Activated CD4-positive, CD25-positive, alpha-beta regulatory T cell (primary cell): ENCODE measurements at places on chromosomes 2 and 18.

DNA sequence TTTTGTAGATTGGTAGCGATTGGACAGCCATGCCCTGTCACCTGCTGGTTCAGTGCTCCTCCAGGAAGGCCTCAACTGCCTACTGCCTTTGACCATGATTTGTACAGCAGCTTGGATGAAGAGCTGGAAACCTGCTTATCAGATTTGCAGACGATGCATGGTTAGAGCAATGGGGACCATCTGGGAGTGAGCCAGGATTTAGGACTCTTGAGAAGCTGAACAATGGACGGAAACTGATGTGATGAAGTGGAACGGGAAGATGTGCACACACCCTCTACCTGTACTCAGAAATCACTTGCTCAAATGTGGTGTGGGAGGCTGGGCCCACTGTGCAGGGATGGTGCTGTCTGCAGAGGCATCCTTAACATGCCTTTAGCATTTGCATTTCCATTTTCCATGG, 57.2 kb downstream of the NCK2 start:
- DNase-seq: no peak

DNA sequence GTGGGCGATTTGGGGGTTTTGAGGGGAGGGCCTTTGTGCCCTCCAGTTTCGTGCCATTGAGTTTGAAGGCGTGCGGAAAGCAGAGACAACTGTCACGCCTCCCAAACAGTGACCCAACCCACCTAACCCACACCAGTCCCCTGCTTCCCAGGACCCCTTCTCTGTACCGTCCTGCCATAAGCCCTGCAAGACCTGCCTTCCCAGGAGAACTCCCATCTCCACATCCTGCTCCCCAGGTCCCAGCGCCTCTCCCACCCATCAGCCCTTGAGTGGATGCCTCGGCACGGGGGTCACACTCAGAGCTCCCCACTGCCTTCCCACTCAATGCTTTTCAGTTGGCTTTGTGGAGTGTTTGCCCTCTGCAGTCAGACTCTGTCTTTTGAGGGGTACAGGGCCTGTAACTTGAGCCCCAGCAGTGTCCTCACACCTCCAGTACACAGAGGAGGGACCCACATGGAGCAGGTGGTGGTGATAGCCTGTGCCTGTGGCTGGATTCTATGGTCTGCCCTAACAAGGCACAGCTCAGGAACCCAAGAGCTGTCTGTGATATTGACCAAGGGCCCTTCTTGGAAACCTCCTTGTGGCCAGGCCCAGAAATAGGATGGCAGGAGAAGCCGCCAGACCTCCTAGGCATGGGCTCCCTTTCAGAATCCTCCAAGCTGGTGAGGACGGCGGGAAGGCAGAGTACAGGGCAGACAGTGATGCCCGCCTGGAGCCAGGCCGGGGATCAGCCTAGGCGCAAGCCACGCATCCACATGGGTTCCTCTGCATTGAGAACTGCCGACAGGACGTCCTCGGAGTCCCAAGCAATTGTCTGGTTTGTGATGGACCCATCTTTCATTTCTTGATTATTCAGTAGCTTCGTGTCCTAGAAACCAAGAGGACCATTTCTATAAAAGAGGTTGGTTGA, 44.4 kb upstream of the SMAD7 start:
- no peak for DNase-seq

- DNase-seq: no peak
Measured at GRCh38 chr2:2716771-2717170, 385.7 kb upstream of the MYT1L start.

DNA sequence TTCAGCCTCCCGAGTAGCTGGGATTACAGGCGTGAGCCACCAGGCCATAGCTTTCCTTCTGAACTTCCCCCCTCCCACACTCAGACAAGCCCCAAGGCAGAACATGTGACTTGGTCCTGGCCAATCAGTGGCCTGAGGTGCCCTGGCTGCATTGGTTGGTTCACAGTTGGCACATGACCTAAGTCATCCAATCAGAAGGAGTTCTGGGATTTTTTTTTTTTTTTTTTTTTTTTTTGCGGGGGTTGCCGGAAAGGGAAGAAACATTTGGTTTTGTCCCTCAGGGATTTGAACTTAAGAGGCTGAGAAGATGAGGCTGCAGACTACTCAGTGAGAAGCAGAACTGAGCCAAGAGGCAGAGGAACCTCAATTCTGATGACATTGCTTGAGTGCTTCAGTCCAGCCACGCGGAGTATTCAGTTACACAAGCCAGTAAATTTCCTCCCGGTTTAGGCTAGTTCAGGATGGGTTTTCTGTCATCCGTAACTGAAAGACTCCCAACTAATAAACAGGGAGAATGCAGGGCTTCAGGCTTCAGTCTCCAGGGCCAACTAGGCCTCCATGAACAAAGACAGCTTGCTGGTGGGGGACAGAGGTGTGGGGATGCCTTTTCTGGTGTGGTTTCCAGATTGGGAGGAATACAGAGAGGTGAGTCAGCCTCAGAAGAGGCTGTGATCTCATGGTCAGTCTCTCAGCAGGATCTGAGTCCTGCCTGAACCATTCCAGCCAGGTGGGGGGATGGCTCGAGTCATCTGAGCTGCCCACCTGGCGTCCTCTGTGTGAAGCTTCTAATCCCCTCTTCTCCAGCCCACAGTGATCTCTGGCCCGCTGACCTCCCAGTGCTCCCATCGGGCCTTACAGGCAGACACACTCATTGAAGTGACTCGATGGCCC, 9.2 kb downstream of the PTMA start:
- no peak for DNase-seq

GRCh38 chr2:128797937-128798336, 479.3 kb upstream of the HS6ST1 start:
- DNase-seq: no peak

DNA sequence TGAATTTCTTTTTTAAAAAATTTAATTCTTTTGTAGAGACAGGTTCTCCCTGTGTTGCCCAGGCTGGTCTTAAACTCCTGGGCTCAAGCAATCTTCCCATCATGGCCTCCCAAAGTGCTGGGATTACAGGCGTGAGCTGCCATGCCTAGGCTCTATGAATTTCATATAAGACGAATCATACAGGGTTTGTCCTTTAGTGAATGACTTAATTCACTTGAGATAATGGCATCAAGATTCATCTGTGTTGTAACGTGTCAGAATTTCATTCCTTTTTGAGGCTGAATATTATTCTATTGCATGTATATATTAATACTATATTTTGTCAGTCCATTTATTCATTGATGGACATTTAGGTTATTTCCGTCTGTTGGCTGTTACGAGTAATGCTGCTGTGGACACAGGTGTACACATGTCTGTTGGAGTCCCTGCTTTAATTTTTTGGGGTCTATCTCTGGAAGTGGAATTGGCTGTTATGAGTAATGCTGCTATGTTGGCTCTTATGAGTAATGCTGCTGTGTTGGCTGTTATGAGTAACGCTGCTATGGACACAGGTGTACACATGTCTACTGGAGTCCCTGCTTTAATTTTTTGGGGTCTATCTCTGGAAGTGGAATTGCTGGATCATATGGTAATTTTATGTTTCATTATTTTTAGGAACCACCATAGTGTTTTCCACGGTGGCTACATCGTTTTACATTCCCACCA, 210.6 kb downstream of the CAMKMT start:
- no peak for DNase-seq

- no peak for DNase-seq
Measured at GRCh38 chr18:63100630-63101055, 218.9 kb downstream of the BCL2 start.

GRCh38 chr2:33111002-33111446, 164.3 kb downstream of the LTBP1 start:
- DNase-seq: no peak

- DNase-seq: no peak
Measured at GRCh38 chr18:62693659-62694058, 21.7 kb upstream of the PHLPP1 start.

DNA sequence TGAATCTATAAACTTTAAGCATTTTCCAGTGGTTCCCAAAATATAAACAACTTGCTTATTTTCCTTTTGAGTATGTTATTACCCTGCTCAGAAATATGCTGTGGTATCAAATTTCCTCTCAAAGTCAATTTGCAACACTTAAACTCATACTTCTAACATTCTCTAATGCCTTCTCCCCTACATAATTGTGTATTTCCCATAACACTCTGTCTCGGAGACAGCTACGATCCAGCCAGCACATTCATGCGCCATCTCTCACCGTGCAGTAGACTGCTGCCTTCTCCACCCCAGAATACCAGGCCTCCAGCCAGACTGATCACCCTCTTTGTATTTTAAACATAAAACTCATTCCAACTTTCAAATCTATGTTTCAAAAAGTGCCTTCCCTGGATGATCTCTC, 41.8 kb downstream of the TIMM21 start:
- DNase-seq: no peak

GRCh38 chr18:48566589-48566988, 27.8 kb downstream of the CTIF start:
- DNase-seq: no peak

DNA sequence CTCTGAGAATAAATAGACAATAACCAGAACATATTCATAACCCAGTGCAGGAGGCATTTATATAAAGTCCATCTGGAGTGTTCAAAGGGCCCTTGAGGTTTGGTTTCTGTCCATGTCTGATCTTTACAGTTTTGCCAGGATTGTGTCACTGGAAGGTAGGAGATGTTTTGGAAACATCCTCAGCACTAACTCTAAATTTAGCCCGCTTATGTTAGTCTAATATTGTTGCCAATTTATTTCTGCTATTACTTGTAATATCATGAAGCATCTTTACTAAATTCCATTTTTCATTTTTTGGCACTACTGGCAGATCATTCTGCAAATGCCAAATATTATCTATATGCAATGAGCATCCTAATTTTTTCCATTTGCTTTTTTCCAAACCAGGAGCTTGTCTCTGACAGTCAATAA, 22.4 kb upstream of the REV1 start:
- no peak for DNase-seq

DNA sequence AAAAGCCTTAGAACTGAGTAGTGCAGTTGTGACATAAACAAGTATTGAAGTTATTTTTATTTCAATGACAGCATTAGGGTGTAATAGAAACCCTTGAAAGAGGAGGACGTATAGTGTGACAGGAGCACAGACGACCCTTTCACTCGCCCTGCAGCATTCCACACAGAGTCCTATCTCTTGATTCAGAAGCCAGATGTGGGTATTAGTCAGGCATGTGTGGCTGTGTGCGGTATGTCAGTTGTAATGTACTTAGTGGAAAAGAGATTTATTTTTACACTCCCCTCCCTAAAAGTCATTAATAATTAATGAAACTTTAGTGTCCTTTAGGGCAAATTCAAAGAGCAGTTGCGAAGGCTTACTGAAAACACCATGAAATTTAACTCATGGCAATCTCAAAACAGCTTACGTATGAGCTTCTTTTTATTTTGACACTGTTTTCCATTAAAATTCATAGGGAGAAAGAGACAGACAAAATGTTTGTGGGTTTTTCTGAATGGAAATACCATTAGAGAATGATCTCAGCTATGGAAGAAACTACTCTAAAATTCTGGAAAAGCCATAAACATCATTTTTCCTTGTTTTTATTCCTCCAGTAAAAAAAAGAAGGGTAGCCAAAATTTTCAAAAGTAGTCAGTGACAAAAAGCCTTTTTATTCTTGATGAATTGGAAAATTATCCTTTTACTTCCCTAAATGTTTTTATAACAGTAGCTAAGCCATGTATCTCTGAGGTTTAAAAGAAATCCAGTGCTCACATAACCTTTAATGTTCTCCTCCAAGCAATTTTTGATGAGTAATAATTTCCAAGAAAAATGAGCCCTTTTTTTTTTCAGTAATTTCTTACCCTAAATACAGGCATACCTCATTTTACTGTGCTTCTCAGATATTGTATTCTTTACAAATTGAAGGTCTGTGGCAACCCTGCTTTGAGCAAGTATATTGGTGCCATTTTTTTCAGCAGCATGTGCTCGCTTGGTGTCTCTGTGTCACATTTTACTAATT, 84.0 kb upstream of the DSEL start:
- no peak for DNase-seq
